ENCODE measurements at places on chromosomes 1 and 21.

GRCh38 chr21:44255511-44255981 lies 6.2 kb downstream of the DNMT3L start:
- peak; percentile 20 for DNase-seq

DNA sequence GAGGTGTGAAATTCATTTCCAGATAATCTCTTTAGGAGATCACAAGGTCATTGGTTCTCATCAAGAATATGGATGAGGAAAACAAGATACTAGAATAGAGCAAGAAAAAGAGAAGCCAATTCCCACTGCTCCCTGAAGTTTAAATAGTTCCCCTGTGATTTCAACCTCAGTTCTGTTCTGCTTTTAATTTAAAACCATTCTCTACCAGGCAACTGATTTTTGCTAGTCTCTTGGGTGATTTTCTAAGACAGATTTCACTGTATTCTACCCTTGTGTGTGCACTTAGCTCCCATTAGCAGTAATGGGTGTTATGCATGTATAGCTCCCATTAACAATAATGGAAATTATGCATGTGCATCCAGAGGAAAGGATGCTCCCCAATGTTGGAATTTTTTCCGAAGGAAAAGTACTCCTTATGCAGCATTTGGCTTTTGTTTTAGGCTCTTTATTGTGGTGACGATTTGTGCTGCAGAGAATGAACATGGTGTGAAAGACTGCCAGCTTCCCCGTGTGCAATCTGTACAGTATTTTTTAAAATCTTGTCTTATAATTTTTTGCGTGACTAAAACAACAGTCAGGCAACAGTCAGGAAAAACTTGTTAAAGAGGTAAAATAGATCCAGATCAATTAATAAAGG lies 144.0 kb upstream of the ZRANB2 start:
- DNase-seq = no peak

GRCh38 chr1:63784489-63785390 lies 10.9 kb downstream of the ROR1 start:
- no peak for DNase-seq

DNA sequence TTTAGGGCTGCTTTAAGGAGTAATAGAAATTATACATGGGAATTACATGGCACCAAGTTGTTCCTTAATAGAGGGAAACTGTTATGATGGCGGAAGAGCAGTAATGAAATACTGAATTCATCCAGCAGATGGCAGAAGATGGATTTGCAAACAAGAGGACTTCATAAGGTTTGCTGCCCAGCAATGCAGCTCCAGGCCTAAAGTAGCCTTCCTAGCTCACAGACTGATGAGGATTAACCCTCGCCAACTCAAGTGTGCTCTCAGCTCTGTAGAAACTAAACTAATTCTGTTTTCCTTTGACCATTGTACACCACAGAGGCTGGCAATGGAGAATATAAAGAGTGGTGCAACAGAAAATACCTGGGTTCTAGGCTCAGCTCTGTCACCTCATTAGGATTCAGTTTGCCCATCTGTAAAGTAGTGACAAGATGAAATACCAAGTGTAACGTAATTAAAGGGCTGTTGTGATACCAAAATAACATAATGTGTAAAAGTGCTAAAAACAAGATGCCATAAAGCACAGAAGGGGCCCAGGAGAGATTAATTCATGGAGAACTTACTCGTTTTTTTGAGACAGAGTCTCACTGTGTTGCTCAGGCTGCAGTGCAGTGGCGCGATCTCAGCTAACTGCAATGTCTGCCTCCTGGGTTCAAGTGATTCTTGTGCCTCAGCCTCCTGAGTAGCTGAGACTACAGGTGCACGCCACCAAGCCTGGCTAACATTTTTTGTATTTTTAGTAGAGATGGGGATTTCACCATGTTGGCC lies 102.4 kb upstream of the SERBP1 start:
- DNase-seq = peak; percentile 81

DNA sequence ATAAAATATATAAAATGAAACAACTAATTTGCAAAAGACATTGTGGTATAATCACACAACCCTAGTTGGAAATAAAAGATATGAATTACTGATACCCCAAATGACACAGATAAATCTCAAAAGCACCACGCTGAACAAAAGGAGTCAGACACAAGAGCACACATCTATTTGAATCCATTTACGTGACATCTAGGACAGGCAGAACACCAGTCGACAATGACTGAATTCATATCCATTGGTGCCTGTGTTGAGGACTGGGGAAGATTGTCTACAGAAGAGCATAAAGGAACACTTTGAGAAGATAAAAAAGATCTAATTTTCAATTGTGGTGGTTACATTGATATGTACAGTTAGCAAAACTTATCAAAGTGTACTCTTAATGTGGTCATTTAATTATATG lies 874.1 kb downstream of the LTN1 start:
- DNase-seq = no peak

DNA sequence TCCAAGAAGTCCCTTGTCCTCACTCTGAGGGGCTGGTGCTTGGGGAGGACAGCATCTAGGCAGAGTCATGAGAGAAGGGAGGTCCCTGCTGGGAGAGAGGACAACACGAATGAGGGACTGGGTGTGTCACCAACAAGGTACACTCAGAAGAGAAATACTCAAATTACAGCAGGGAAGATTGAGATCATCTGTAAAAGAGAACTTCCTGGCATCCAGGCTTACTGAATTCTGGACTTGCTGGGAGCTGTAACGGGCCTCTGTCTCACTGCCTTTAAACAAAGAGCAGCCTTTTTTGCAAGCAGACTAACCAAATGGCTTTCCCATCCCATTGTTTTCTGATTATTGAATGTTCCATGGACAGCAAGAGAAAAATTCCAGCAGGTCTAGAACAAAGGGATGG lies 195.7 kb upstream of the RAB4A start:
- no peak for DNase-seq

- no peak for DNase-seq
Measured at GRCh38 chr21:21085206-21085605, 87.0 kb downstream of the NCAM2 start.

DNA sequence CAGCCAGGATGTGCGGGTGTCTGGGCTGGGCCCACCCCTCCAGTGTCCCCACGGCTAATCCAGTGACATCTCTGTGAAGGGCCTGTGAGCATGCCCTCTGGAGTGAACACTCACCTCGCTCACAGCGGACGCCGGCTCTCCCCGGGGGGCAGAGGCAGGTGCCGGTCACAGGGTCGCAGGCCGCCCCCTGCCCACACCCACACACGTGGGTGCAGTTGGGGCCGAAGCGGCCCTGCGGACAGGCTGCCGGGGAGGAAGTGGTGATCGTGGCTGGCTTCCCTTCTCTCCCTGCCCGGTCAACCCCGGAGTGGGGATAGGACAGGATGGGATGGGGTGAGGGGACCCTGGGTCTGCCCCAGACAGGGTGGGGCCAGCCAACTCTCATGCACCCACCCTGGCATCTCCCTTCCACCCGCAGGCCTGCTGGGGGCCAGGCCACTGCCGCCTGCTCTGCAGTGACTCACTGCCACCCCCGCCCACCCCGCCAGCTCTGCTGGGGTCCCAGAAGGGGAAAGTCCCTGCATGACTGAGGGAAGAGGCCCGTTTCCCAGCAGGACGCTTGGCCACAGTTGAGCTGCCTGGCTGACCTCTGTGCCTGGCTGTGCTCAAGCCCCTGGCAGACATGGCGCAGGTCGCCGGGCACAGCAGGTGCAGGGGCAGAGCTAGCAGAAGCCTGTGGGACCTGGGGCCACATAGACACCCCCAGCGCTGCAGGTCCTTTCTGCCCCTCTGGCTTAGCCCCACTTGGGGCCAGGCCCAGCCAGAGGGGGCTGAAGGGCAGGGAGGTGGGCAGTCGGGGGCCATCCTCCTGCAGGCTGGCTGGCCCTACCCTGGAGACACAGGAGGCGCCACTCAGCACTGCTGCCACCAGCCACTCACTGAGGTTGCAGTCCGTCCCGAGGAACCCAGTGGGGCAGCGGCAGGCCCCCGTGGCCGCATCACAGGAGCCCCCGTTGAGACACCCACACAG lies 41.6 kb downstream of the ARHGEF16 start:
- DNase-seq = peak; percentile 71

DNA sequence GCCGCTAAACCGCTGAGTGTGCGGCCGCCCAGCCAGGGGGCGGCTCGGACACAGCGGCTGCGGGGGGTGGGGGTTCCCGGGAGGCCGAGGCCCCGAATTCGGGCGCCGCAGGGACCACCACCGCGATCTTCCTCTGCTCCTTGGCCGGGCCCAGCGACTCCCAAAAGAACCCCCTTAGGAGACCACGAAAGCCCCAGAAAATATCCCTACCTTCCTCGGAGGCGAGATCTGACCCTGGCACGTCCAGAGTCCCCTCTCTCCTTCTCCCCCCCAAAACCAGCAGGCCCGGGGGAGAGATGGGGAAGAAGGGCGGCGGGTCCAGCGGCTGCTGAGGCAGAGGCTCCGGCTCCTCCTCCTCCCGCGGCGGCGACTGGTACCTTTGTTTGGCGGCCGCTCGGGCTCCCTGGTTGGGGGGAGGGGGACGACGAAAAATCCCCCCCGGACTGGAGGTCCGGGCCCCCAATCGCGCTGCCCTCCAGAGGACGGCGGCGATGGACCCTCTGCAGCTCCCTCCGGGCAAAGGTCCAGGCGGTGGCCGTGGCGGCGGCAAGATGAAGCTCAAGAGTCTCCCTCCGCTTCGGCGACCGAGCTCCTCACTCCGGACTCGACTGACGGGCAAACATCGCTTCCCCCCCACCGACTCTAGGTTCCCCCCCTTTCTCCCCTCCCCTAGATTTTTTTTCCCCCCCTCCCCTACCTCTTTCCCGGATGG lies at the start of gene ARID4B:
ARID4B (minus strand) TSS at position 621 of the 712 bp plus-strand sequence. CDS start 1,260 bp downstream, outside the sequence.
- no peak for DNase-seq

DNA sequence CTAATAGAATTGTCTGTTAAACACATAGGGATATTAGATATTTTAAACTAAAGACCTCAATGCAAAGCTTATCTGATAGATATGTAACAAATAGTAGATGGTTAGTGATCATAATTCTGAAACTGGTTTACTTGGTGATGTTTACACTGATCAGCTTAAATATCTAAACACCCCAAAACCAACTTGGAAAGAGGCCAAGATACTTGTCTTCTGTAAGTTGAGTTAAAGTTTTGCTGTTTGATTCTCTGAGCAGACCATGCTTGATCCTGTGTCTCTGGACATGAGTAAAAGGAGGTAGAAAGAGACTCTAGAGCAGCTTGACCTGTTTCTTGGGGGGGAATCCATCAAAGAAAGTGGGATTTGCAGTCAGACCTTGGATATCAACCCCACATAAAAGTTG lies 107.5 kb downstream of the NEK7 start:
- DNase-seq = no peak

- no peak for DNase-seq
Measured at GRCh38 chr1:22572818-22573217, 9.5 kb downstream of the EPHA8 start.
